ENCODE measurements at places on chromosomes 6 and 20. TPM values are rescaled to one million over a fixed set of nuclear protein-coding genes. Genes with fewer than 3 reads are reported as not detected.

DNA sequence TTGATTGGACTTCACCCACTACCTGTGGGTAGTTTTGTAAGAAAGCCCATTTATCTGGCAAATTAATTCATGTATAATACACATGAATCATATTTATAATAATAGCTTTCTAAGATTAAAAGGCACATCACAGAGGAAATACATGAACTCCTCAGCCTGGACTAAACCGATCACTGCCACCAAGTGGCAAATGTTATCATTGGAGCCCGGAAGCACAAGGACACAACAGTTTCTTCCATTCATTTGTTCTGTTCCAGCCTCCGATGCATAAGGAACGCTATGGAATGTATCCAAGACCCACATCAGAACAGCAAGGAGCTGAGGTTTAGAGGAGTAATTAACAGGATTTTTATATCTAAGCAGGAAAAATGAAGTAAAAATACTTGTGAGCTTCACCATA lies 13.9 kb upstream of the IPCEF1 start:
- no peak overlapping the region for H3K27ac ChIP-seq
- H3K27me3 ChIP-seq: no peaks in the 10 kb centered on the region
- H3K36me3 ChIP-seq: no peaks in the 10 kb centered on the region
- peak; percentile 57 for DNase-seq
- H3K4me3 ChIP-seq: no peak overlapping the region

DNA sequence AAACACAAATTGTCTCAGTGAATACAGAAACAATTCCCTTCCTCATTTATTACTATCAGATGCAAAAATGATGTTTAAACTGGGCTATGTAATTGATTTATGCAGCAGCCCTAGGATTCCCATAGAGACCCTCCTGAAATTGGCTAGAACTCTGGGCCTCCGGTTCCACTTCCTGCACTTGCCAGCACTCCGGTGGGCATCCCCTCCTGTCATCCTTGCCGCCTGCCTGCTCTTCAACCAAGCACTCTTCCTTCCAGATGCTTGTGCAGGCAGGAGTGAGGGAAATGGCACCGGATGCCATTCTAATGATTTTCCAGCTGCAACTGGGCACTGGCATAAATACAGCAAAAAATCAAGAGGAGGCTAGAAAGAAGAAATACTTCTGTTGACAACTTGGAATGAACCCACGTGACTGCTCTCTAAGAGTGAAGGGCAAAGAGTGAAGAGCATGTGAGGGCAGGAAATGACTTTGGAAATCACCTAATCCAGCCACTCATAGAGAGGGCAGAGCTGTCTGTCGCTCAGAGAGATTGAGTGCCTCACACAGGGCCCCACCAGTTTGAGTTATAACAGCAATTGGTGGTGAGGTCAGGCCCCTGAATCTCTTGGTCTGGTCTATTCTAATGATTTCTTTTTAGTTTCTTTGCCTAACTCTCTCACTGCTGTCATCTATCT lies 3.7 kb upstream of the NEDD9 start:
- H3K36me3 ChIP-seq: no peaks in the 10 kb centered on the region
- no peaks in the 10 kb centered on the region for H3K27me3 ChIP-seq
- peak overlapping the region; percentile 36 for H3K27ac ChIP-seq
- H3K4me1 ChIP-seq: peaks cover 31% of the 10 kb centered on the region

- H3K4me3 ChIP-seq: no peak overlapping the region
- H3K4me1 ChIP-seq: no peaks in the 10 kb centered on the region
- no peaks in the 10 kb centered on the region for H3K36me3 ChIP-seq
- H3K27me3 ChIP-seq: no peaks in the 10 kb centered on the region
- DNase-seq: no peak
These were observed 1.9 kb downstream of the BPIFB6 start for GRCh38 chr20:33033381-33033780.

- H3K36me3 ChIP-seq: no peaks in the 10 kb centered on the region
- H3K4me3 ChIP-seq: no peak overlapping the region
- H3K27ac ChIP-seq: no peak overlapping the region
- no peaks in the 10 kb centered on the region for H3K27me3 ChIP-seq
- no peaks in the 10 kb centered on the region for H3K4me1 ChIP-seq
- no peak for DNase-seq
These were observed 406.2 kb upstream of the AGPAT4 start for GRCh38 chr6:161679980-161680538.

DNA sequence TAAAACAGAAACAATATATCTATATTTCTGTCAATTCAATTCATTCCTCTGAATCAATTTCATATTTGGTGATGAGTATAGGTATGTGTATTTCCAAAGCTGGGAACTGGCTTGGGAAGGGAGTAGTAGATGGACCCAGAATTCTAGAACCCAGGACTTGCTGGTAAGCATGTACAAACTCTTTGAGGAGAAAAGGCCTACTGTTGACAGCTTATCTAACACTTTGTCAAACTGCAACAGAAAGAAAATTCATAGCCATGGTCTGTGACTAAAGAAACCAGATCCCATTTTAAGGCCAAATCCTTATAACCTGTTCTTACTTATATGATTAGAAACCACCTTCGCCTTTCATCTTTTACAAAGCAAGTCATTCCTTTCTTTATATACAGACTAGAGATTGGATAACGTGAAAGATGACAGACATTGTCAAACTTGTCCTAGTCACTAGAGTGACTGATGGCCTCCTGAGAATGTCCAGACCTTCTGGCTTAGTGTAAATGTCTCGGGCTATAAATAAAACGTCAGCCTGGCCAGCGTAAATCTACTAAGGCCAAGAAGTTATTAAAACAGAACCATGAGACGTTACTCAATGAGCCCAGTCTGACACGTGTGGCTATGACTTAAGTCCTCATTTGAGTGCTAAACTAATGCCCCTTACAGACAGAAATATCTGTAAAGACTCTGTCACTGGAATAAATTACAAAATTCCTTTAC lies 152.3 kb downstream of the ALDH8A1 start:
- no peak overlapping the region for H3K27ac ChIP-seq
- no peak for DNase-seq
- H3K4me3 ChIP-seq: no peak overlapping the region
- H3K27me3 ChIP-seq: no peaks in the 10 kb centered on the region

GRCh38 chr6:169240125-169240524 lies 13.5 kb downstream of the THBS2 start:
- H3K27me3 ChIP-seq: no peaks in the 10 kb centered on the region
- H3K4me3 ChIP-seq: no peak overlapping the region
- no peaks in the 10 kb centered on the region for H3K36me3 ChIP-seq
- H3K4me1 ChIP-seq: no peaks in the 10 kb centered on the region

DNA sequence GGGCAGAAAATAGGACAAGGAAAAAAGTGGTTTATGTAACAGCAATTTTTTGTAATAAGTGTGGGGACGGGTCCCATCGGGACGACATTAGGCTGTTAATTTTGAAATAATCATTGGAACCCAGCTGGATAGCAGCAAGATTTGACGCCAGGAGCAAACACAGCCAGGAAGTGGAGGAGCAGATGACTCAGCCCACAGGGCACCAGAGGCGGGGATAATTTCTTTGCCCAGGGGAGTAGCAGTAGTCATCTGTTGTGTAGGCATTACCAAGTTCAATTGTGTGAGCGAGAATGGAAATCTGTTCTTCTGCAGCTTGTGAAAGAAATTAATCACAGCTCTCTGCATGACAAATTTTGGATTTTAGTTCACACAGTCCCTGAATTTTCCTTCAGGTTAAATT lies 22.6 kb upstream of the RIN2 start:
- H3K27ac ChIP-seq: no peak overlapping the region
- no peak overlapping the region for H3K4me3 ChIP-seq
- H3K4me1 ChIP-seq: peaks cover 3% of the 10 kb centered on the region
- DNase-seq: no peak
- no peaks in the 10 kb centered on the region for H3K27me3 ChIP-seq
- H3K36me3 ChIP-seq: no peaks in the 10 kb centered on the region

The NNAT gene
- not detected for total RNA-seq

The DACT2 gene
- not detected for total RNA-seq

The GTSF1L gene
- total RNA-seq: not detected

The EBF4 gene
- total RNA-seq: 20.4 TPM

Measured in natural killer cell (primary cell).